Activated CD4-positive, alpha-beta T cell treated with anti-CD3 and anti-CD28 coated beads for 1 hour (primary cell): ENCODE measurements at places on chromosomes 6 and 20.

- peak; percentile 66 for DNase-seq
Measured at GRCh38 chr20:63973636-63974401, 4.1 kb upstream of the ZNF512B start.

DNA sequence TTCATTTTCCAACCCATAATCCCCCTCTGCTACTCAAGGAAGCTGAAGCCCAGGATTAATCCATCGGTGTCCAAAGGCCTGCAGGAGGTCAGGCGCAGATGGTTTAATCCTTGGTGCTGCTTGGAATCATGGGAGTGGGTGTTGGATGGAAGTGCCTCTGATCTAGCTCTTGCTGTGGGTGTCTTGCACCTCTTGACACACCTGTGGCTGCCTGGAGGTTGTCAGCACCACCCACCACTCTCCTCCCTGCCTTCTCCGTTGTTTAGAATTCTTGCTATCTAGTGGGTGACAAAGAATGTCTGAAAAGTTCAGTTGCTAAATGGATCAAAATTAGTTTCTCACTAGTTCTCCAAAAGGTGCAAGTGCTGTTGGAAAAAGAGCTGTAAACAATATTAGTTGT is 1074.4 kb upstream of the FLRT3 start:
- DNase-seq: no peak

GRCh38 chr20:36818861-36819260 is 45.3 kb upstream of the DSN1 start:
- no peak for DNase-seq

GRCh38 chr6:149389509-149390297 is 10.4 kb upstream of the SUMO4 start:
- no peak for DNase-seq

- DNase-seq: no peak
Measured at GRCh38 chr20:47863981-47864380, 78.7 kb upstream of the SULF2 start.

DNA sequence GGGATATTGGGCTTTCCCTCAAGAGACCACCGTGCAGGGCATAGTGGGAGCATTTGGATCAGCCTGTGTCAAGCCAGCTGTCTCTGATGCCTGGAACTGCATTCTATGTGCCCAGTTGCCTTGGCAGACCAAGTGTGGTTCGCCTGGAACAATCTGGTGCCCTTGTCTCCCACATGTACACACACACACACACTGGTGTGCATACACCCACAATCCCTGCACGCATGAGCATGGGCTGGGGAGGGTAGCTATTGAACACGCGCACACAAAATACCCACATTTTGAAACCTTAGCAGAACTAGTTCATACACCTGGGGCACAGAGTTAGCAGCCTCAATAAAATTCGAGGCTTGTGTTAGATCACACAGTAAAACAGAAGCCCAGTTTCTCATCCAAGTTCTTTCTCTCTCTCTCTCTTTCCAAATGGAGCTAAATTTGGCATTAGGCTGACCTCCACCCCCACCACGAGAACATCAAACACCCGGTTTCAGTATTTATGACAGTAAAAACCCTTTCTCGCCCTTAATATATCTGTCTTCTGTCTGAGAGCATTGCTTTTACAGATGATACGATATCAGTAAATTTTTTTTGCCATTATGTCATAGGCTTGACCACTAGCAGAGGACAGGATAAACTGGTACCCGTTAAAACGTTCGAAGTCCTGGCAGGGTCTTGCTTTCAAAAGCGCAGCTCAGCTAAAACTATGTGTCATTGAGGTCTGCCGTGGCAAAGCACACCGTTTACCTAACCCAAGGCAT is 18.2 kb upstream of the NFATC2 start:
- DNase-seq: no peak

- DNase-seq: peak; percentile 36
Measured at GRCh38 chr20:47727170-47727880, 58.0 kb downstream of the SULF2 start.

GRCh38 chr6:35920793-35921732 is at the start of gene SRPK1:
Gene SRPK1 (minus strand): TSS chr6:35921098. CDS start chr6:35921056, 42 bp downstream.
- DNase-seq: peak; percentile 78

DNA sequence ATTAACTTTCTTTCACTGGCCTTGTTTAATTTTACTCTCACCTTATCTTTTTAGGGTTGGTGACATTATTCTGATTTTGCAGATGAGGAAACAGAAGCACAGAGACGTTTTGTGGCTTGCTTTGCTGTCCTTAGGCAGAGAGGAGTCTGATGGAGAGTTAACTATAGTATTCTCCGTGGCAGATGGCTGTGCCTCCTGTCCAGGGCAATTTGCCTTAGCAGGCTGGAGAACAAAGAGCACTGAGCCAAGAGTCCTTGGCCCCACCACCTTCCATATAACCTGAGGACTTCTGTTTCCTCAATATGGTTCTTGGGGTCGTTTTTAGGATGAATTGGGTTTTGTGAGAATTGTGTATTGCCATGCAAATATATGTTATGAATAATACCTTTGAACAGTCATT is 71.4 kb upstream of the BACH2 start:
- no peak for DNase-seq

- no peak for DNase-seq
Measured at GRCh38 chr6:45738057-45738455, 277.6 kb downstream of the CLIC5 start.

DNA sequence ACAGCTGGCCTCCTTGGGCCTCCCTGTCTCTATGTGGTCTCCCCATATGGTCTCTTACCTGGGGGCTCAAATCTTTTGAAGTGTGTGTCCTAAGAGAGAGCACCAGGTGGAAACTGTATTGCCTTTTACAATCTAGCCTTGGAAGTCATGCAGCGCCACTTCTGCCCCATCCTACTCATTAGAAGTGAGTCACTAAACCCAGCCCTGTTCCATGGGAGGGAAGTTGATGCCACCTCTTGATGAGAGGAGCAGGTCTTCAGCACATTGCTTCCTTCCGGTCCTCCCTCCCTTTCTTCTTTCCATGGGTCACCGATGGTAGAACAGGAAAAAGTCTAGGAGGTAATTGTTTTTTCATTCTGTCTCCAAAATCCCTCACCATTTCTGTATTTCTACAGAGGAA is 156.3 kb downstream of the FOXA2 start:
- no peak for DNase-seq

DNA sequence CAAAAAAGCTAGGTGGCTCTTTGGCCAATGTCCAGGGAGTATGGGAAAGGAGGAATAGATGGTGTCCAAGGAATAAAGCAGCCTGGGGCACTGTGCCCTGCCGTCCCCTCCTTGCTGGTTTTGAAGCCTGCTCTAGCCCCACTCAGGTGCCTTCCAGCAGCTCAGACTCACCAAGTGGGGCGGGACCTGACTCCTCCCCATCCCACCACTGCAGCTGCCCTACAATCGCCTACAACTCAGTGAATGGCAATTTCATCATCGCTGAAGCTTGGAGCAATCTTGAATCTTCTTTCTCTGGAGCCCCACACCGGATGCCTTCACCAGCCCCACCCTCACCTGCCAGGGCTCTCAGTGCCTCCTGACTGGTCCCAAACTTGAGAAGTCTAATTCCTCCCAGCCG is 56.4 kb upstream of the NXT1 start:
- DNase-seq: no peak

GRCh38 chr6:72746276-72746675 is 124.4 kb downstream of the KCNQ5 start:
- DNase-seq: no peak

GRCh38 chr6:130900913-130901312 is 73.7 kb downstream of the SMLR1 start:
- DNase-seq: no peak

DNA sequence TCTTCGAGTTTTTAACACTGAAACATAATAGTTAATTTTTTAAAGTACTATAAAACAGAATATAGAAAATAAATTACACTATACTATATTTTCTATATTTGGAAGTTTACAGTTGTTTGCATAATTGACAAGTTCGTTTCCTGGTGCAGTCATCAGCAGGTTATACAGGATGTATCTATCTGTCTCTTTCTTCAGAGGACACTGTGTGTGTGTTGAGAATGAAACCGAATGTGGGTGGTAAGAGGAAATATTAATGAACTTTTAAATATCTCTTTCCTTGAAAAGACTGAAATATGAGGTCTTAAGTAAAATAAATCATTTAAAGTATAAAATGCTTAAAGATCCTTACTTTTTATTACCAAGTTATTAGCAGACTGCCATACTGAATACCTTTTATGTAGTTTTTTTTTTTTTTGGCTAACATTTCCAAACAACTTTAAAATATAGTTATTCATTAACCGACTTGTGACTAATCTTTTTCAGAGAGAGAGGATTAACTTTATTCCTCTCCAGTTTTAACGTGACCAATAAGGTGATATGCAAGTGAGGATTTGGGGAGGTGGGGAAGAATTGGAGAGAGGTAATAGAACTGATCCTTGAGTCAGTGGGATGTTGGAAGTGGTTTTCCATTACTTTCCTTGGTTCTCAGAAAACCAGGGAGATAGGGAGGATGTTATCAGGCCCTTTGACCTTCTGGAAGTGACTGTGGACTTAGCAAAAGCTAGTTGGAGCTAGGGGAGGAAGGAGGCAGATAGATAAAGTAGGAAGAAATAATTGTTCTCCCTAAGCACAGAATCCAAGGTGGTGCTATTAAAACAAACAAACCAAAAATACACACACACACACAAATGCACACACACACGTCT is 380.0 kb upstream of the FLRT3 start:
- no peak for DNase-seq

DNA sequence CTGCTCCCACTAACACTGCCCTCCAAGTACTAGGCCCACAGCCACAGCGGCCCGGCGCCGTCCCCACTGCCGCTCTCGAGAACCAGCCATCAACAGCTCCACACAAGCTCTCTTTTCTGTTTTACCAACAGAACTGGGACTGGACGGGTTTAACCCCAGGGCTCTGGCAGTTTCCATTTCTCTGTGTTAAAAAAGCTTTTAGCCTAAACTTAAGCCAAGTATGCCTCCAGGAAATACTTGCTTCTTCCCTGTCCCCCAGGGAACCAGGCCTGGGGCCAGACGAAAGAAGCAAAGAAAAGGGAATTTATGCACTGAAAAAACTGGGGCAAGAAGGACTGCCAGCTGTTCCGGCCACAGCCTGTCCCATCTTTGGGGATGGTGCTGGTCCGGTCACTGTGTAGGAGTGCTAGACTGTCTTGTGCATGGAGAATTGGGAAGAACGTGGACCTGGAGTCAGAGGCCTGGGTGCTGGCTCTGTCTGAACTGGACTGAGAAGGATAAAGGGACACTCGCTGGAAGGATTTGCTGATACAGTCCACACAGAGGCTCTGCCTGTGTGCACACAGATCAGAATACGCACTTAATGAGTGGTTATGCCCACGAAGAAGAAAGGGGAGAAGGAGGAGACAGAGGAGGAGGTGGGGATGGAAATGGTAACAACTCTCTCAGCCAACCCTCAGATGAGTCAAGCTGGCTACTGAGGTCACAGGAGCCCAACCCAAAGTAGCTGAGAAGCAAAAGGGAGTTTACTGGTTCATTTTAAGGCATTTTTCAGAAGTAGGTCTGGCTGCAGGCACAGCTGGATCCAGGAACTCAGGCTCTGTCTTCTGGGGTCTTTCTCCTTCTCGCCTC is 254.4 kb upstream of the PMEPA1 start:
- no peak for DNase-seq
